Esophagus muscularis mucosa (tissue), 4 donors: ENCODE measurements at places on chromosomes 1 and 21. TPM values are rescaled to one million over a fixed set of nuclear protein-coding genes. Genes with fewer than 3 reads are reported as not detected.

DNA sequence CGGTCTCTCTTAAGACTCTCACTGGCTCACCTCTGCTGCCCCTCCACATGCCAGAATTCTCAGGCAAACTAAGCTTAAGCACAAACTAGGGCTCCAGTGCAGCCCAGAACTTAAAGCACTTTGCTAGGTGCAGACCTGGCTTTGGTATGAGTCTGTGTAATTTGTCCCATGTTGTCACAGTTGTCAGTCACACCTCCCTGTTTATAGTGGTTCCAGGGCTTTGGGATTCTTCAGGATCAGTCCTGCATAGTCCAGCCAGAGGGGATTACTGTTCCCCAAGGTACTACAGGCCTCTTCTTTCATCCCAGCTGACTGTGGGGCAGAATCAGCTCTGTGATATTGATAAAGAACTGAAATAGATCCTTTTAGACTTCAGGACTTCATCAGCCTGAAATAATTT, 105.0 kb upstream of the UBE2U start:
- no peak for DNase-seq

- DNase-seq = no peak
Measured at GRCh38 chr1:228837817-228838716, 102.8 kb downstream of the RHOU start.

GRCh38 chr1:235649368-235650163, at the start of gene GNG4:
TSS of gene GNG4 (minus strand) at chr1:235649784. CDS start at chr1:235583838, 65,946 bp downstream.
- peak; percentile 89 for DNase-seq

- DNase-seq = no peak
Measured at GRCh38 chr1:25952841-25953401, 44.9 kb downstream of the PAFAH2 start.

- DNase-seq = no peak
Measured at GRCh38 chr1:168842916-168843315, 113.9 kb upstream of the DPT start.

DNA sequence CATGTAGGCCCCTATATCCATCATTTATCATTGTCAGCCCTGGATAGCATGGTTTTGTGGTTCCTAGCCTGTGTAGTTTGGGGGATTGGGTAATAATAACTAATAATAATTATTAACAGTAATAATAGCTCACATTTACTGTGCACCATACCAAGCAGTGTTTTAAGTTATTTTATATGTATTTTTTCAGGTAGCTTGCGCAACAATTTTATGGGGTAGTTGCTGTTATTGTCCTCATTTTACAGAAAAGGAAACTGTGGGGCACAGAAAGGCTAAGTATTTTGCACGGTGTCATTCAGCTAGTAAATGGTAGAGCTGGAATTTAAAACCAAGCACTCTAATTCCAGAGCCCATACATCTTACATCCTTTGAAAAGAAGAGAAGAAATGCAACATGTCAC, 179.8 kb downstream of the HS2ST1 start:
- no peak for DNase-seq

DNA sequence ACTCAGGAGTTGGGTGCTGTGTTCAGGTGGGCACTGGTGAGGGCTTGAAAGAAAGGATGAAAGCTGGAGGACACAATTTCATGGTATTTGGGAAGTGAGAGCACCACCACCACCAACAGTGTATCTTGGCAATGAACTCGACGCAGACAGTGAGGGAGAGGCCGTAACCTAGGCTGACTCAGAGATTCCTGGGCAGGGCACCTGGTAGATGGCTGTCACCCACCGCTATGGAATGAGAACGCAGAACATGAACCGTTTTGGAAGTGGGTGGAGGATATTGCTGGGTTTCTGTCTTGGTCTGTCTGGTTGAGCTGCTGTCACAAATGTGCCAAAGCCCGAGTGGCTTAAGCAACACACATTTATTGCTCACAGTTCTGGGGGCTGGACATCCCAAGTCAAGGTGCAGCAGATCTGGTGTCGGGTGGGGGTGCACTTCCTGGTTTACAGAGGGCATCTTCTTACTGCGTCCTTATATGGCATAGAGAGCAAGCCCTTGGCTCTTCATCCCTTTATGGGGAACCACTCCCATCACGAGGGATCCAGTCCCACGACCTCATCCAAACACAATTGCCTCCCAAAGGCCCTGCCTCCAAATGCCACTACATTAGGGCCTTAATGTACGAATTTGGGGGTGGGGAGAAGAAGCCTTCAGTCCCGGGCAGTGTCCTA, 246.3 kb downstream of the SIPA1L2 start:
- no peak for DNase-seq

- DNase-seq = no peak
Measured at GRCh38 chr1:45922374-45922773, 119.0 kb downstream of the MAST2 start.

GRCh38 chr21:35226968-35227744, 178.1 kb upstream of the RUNX1 start:
- DNase-seq = no peak

GRCh38 chr1:49448200-49448599, 575.6 kb downstream of the AGBL4 start:
- DNase-seq = no peak

GRCh38 chr1:67771152-67771551, 62.1 kb downstream of the GNG12 start:
- no peak for DNase-seq

DNA sequence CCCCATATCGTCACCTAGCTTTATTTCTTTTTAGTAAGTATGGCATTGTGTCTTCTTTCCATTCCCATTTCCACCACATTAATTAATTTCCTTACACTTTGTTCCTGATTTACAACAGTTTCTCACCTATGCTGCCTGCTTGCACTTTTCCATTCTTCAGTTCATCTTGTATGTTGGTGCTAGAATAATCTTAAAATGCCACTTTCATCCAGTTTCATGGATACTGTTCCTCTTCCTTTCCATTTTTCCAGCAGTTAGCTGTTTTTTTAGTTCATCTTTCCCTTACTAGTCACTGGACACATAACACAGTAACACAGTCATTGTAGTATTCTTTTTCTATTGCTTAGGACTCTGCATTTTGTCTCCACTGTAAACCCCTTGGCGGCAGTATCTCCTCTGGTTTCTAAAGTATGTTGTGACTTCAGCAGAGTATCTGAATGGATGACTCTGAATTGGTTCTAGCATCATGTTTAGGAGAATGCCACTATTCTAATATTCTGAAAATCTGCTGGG, 2.1 kb downstream of the CDC7 start:
- no peak for DNase-seq

- DNase-seq = no peak
Measured at GRCh38 chr1:167689567-167689920, 32.2 kb upstream of the MPZL1 start.

DNA sequence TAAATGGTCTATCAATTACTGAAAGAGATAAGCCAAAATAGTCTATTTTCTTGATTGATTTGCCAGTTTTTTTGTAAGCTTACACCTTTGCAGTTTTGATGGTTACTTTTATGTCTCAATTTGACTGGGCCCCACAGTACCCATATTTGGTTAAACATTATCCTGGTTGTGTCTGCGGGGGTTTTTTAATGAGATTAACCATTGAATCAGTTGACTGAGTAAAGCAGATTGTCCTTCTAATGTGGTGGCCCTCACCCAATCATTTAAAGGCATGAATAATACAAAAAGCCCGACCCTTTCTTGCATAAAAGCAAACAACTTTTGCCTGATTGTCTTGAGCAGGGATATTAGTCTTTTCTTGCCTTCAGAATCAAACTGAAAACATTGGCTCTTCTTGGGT, 650.0 kb upstream of the RGS18 start:
- DNase-seq = no peak

GRCh38 chr1:206472454-206472853, 2.2 kb downstream of the IKBKE start:
- no peak for DNase-seq

DNA sequence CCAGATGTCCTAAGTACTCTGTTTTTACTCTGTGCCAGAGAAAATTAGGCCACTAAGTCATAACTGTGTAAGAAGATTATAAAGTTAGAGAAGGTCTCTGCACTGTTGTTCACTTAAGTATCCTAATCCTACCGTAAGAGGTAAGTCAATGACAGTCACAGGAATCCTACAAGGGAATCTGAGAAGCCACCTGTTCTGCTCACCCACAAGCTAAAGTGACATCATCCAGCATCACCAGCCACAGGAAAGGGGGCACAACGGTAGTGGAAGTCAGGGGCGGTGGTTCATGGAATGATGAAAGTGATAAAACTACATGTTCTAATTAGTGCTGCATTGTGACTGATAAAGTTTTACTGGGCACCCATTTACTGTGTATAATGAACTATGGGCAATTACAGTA, 92.7 kb downstream of the PLD5 start:
- DNase-seq = no peak

DNA sequence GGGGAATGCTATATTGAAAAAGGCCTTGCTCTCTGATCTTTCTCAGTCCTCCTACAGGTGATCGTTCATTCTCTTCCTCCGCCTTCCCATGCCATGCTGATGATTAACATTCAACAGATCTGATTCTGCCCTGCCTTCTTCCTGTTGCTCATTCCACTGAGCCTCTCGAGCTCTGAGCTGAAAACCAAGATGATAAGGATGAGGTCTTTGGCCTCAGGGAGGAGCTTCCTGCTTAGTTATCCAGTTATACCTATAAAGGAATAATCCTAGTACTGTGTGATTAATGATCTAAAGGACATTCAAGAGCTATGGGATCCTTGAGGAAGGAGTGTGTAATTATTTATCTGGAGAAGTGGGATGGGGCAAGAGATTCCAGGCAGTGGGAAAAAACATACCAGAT, 25.2 kb upstream of the MAP3K7CL start:
- no peak for DNase-seq

- no peak for DNase-seq
Measured at GRCh38 chr21:25528515-25528914, 78.8 kb downstream of the MRPL39 start.

DNA sequence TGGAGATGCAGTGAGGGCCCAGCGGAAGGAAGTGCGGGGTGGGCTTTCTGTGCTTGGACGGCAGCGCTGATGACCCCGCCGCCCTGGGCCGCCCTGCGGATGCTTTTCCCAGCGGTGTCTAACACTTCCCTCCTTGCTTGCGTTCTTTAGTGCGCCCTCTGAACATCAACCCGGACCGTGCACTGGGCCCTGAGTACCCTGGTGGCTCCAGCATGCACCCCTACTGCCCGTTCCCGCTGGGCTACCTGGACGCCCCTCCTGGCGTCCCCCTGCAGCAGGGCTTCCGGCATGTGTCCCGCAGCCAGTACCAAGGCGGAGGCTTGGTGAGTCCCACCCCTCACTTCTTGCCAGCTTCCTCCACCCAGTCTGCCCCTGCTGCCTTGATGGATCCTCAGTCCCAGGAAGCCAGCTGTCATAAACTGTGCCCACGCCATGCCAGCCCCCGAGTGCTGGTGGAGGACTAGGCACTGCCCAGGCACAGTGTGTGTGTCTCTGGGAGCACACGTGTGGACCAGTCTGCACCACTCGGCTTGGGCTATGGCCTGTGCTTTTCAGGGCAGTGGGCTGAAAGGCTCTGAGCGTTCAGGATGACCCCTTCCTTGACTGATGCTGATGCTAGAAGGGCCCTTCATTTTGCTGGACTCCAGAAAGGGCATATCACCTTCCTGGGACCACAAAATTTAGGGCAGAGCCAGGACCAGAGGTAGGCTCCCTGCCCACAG, 2.3 kb downstream of the DMRTB1 start:
- DNase-seq = no peak

DNA sequence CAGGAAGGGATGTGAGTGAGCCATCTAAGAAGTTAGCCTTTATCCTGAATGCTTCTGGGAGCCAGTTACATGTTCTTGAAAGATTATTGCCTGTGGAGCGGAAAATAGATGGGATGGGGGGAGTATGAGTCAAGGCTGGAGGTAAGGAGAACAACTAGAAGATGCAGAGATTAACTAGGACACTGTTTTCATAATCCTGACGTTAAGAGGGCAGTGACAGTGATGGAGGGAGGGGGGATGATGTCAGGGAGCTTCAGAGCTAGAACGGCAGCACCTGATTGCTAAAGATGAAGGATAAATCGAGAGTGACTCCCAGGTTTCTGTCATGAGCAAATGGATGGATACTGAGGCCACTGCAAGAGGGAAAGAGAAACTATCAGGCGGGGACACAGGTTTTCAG, 10.0 kb upstream of the RCSD1 start:
- no peak for DNase-seq

- DNase-seq = no peak
Measured at GRCh38 chr1:22733643-22734042, 23.0 kb downstream of the EPHB2 start.

DNA sequence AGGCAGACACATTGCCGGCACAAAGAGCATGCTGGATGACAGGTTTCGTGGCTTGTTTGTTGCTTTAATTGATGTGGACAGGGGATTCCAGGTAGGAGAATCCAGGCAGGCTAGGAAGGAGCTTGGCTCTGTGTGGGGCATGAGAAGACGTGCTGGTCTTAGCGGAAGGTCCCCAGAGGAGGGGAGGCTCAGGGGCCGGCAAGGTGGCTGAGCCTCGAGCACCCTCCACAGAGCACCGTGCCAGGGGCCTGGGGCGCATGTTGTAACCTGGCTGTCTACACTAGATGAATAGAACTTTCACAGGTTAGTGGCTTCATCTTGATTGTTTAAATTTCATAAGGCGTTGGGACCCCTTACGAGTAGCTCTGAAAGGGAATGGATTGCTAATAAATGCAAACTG, 223.1 kb downstream of the CAMTA1 start:
- DNase-seq = no peak

- peak; percentile 79 for DNase-seq
Measured at GRCh38 chr1:38451541-38451993, 405.0 kb upstream of the POU3F1 start.

- DNase-seq = no peak
Measured at GRCh38 chr1:156483397-156483796, 17.2 kb downstream of the MEF2D start.

DNA sequence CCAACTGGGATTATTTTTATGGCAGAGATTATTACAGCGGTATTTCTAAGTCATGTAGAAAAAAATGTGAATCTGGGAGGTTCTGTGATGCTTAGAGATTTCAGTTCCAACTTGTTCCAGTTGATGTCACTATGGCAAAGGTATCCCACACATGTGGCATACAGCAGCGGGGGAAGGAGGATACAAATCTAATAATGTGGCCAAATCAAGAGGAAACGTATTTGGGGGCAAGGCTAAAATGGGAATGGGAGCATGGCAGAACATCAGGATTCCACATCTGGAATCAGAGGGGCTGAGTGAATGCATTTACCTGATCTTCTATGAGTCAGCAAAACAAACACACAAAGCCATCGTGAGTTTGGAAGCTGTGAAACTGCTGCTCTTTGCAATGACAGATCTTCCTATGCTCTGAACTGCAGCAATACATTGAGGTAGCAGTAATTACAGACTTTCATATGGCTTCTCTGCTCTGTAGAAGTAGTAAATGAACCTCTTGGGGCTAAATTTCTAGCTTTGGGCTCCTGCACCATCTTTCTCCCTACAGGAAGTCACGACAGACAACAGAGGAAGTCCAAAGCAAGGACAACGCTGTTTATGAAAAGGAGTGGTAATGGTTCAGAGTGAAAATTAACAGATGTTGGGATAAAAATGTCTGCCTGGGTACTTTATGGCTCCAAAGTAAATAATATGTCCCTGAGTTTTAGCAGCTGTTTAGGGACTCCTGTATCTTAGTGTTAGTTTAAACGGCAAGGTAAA, 55.5 kb downstream of the GABPA start:
- no peak for DNase-seq

- no peak for DNase-seq
Measured at GRCh38 chr1:69455718-69456117, 112.0 kb upstream of the LRRC7 start.

DYRK3 gene
- 5.6 TPM for total RNA-seq

CLEC20A gene
- total RNA-seq = not detected

CFAP45 gene
- 0.17 TPM for total RNA-seq

F5 gene
- total RNA-seq = 1.2 TPM

PEX11B gene
- 18.3 TPM for total RNA-seq

TNFRSF1B gene
- total RNA-seq = 36.0 TPM

SLC2A5 gene
- total RNA-seq = 0.57 TPM

GIPC2 gene
- 4.5 TPM for total RNA-seq
